CD4-positive, alpha-beta T cell treated with Interleukin-21 for 1 hour (primary cell): ENCODE measurements at places on chromosomes 2 and 18.

DNA sequence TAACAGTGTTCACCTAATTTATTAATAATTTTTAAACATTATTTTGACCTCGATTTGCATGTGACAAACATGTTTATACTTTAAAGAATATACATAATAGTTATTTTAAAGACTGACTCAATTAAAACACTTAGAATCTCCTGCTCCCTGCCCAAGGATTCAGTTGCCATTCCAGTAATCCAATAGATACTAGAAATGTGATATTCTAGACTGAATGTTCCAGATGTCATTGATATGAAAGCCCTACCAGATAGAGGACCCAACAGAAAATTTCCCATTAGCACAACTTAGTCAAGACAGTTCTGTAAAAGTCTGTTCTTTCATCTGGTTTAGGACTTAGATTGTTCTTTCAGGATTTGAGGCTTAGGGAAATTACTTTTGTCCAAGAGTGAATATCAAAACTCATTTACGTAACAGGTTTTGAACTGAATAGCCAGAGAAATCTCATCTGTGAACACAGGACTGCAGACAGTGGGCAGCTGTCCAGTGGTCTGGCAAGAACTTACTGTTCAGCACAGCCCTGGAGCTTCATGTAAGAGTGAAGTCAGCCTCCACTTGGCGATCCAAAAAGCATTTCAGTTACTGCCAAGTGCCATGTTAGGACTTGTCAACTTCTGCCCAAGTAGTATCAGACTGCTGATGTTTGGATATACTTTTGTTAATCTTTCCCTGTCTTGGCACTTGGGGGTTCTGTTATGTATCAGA lies 77.5 kb downstream of the OSBPL6 start:
- DNase-seq: no peak

DNA sequence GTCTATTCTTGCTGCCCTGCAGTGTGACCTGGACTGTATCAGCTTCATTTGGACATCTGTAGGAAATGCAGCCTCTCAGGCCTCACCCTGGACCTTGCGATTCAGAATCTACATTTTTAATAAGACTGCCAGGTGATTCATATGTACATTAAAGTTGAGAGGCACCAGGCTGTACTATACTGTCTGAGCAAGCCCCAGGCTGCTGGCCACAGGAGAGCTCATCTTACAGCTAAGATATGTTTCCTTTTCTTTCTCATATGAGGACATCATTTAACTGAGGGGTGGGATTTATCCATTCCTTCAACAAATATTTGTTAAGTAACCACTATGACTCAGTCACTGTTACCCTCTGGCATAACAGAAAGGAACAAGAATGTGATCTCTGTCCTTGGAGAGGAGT lies 78.2 kb upstream of the GCFC2 start:
- no peak for DNase-seq

DNA sequence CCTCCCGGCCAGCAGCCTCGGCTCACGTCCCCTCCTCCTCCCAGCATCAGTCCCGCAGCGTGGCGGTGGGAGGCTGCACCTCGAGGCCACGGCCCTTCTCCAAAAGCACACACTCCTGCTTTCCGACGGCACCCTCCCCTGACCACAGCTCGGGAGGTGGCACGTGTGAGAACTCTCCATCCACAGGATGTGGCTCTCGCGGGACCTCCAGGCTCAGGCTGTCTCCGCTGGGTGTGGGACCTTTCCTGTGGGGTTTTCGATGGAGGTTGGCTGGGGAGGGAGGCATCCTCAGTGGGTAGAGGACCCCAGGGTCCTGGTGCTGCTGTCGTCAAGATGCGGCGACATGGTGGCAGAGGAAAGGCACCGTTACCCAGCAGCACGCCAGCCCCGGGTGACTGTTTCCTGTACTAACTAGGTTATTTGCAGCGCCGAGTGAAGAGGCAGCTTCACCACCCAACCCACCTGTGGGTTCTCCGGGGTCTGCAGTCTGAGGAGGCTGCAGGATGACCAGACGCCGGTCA lies 42.8 kb upstream of the KCNG2 start:
- no peak for DNase-seq

GRCh38 chr18:59861963-59862819 lies 37.6 kb upstream of the PMAIP1 start:
- DNase-seq: no peak

DNA sequence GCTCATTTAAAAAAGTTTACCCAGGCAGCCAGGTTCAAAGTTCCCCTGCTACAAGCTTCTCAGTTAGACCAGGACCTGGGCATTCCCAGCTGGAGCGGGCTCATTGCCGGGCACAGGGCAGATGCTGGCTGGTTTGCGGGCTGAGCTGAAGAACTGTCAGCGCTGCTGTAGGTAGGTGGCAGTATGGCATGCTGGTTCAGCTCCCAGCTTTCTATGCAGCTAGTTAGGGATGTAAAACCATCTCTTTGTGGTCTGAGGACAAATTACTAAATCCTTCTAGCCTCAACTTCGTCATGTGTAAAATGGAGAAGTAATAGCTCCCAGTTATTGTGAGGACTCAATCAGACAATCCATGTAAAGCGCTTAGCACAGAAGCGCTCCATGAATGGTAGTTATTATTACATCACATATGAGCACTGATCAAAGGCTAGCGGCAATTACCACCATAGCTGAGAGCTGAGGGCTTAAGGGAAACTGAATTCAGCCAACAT lies 2.4 kb upstream of the LDLRAD4 start:
- DNase-seq: peak; percentile 59

DNA sequence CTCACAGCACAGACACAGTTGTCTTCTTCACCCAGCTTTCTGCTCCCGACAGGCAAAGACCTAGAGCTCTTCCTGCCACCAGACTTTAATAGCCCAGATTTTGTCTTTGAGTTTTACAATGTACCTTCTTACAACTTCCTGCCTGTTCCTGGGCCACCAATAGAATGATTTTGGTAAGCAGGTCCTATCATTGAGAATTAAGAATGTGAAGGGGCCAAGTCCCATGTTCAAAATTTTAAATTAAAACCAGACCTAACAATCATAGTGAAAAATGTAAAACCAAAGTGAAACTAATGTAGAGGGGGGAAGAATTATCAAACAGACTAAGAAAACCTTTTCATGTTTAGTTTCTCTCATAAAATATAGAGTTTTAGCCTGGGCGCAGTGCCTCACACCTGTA lies 72.8 kb downstream of the SP3 start:
- DNase-seq: no peak

DNA sequence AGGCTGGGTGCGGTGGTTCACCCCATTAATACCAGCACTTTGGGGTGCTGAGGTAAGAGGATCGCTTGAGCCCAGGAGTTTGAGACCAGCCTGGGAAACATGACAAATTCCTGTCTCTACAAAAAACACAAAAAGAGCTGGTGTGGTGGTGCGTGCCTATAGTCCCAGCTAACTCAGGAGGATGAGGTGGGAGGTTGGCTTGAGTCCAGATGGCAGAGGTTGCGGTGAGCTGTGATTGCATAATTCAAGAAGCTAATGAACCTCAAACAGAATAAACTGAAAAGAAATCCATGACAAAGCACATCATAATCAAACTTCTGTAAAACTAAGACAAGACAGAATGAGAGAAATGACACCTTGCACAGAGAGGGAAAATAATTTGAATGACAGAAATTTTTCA lies 54.8 kb downstream of the SEMA4F start:
- DNase-seq: no peak

- no peak for DNase-seq
Observed at GRCh38 chr2:106863387-106863786, 22.6 kb downstream of the ST6GAL2 start.
